Activated naive CD4-positive, alpha-beta T cell treated with Interleukin-2 at 50 U/mL for 16 hours (primary cell): ENCODE measurements at places on chromosomes 7 and 10.

DNA sequence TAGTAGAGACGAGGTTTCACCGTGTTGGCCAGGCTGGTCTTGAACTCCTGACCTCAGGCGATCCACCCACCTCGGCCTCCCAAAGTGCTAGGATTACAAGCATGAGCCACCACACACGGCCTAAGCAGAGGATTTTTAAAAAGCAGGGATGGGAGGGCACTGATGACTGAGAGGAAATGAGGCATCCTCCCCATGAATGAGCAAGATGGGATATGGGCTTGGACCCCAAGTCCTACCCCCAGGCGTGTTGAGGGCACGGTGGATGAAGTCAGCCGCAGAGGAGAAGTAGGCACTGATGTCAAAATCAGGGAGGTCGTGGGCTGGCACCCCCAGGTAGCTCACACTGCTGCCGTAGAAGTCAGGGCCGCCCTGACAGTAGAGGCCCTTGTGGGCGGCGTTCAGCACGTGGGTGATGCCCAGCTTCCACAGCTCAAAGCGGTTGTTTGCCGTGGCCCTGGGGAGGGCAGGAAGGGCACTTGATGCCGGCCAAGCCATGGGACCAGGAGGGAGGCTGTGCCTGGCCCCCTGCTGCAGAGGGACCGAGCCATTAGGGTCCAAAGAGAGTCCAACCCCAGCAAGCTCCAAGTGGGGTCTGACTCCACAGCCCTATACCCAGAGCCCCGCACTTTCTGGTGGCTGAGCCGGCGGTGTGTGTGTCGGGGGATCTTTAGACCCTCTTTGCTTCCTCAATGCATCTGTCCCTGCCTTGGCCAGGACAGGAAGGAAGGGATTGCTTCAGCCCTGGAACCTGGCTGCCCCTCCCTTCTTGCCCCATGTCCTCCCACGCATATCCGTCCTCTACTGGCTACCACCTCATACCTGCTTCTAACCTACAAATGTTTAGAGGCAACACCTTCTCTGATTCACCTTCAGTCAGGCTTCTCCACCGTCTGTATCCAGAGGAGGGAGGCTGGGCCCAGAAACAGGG is 3.4 kb upstream of the SAMD8 start:
- DNase-seq: no peak

DNA sequence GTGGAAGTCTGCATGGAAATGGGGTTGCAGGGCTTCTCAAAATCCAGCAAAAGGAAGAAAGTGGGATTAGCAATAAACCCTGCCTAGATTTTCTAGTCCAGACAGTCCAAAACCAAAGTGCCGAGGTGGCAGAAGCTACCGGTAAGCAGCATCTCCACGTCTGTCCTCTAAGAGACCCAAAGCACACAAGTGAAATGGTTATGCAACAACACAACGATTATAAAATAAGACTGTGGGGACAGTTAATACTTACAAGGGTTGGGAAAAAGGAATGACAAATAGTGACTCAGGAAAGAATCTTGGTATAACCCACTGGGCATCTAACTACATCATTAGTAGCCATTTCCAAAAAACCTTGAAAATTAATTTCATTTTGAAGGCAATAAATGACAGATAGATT is 24.7 kb downstream of the CREB3L2 start:
- DNase-seq: no peak

DNA sequence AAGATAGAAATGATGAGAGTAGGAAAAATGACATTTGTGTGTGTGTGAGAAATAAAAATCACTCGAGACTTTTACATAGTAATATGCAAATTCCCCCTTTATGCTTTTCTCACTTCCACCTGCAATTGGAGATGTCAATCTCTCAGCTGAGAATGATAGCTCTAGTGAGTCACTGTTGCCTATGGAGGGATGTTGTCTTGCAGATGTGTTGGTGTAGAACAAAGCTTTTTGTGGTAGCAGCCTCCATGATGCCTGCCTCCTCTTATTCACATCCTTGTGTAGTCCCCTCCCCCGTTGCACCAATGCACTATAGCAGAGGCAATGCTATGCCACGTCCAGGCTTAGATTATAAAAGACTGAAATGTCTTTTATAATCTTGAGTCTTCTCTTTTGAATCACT is 33.8 kb downstream of the SPAG6 start:
- DNase-seq: peak; percentile 40

DNA sequence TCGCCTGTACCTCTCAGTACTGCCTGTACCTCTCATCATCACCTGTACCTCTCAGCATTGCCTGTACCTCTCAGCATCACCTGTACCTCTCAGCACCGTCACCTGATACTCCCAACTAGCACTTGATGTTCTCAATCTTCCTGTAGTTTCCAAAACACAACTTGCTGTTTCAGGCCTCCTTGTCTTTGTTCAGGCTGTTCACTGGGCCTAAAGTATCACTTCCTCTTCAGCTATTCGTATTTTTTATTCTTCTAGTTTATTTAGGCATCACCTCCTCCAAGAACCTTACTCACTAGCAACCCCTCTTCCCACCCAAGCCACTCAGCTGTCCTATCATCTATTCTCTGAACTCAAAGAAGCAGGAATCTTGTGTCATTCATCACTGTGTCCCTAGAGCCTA is 24.1 kb downstream of the OR6B1 start:
- DNase-seq: no peak

- DNase-seq: no peak
Measured at GRCh38 chr10:67262675-67263074, 336.8 kb downstream of the LRRTM3 start.

- no peak for DNase-seq
Measured at GRCh38 chr10:200405-200804, 65.2 kb downstream of the ZMYND11 start.

DNA sequence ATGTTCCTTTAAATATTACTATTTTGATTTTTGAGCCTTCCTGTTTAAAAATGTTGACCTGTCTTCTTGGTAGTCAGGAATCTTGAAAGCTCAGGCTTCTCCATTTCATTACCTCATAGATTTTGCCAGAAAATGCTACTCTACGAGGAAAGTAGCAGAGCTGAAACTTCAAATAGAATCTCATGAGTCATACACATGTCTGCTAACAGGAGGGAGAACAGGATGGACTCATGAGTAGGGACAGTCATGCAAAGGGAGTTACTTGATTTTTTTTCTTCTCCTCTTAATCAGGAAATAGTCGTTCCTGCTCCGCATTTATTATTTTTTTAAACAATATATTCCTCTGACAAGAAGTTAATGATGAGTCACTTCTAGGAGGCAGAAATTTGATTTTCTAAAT is 37.0 kb upstream of the MINDY3 start:
- DNase-seq: no peak

- DNase-seq: no peak
Measured at GRCh38 chr10:43691485-43691884, 42.8 kb upstream of the ZNF32 start.

GRCh38 chr7:132307465-132307864 is 268.8 kb downstream of the PLXNA4 start:
- no peak for DNase-seq

- DNase-seq: no peak
Measured at GRCh38 chr10:34736976-34737771, 77.9 kb downstream of the PARD3 start.
